Epithelial cell of proximal tubule (primary cell): ENCODE measurements at places on chromosomes 3 and 15. TPM values are rescaled to one million over a fixed set of nuclear protein-coding genes. Genes with fewer than 3 reads are reported as not detected.
A peak's percentile ranks its signal among the peaks of the same experiment; 100 is the strongest.

DNA sequence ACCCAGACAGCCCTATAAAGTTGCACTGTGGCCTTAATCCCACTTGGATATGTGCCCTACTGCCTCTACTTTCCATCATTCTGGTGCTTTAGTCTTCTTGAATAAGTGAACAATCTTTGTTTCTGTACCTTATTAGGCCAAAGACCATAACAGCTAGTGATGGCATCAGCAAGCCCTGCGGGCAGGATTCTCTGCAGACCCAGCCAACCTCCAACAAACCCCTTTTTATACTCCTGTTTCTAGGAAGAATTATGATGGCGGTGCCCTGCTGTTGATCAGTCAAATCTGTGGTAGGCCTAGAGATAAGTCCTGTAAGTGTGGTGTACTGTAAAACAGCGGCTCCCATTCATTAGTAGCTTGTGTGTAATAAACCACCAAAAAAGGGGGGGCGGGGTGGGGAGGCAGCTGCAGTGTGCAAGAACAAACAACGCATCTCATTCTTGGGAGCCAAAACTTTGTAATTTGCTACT lies 40.5 kb downstream of the SOX2 start:
- no peak for DNase-seq

GRCh38 chr3:72803573-72803972 lies 44.7 kb downstream of the SHQ1 start:
- no peak for DNase-seq

GRCh38 chr3:88112289-88112688 lies 37.5 kb upstream of the C3orf38 start:
- DNase-seq, result no peak

DNA sequence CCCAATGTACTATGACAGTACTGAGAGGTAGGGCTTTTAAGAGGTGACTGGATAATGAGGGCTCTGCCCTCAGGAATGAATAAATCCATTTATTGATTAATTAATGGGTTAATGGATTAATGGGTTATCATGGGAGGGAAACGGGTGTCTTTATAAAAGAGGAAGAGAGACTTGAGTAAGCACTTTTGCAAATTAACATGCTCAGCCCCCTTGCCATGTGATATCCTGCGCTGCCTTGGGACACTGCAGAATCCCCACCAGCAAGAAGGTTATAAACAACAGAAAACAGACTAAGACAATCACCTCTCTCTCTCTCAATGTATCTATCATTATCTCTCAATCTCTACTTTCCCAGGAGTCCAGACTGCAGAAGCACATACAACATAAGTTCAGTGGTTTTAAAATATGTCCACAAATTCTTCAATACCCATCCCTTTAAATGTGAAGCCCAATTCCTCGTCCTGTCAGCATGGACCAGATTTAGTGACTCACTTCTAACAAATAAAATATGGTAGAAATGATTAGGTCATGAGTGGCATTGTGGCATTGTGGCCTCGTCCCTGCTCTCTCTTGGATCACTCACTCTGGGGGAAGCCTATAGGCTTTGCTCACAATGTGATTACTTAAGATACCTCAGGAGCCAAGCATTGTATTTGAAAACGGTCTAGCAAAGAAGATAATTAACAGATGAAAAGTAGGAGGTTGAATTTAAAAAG lies 40.0 kb upstream of the IL12A start:
- no peak for DNase-seq

GRCh38 chr3:46612324-46612723 lies at the start of gene FAM240A:
Gene FAM240A, plus strand, starts transcription at chr3:46612525. Its CDS starts 159 bp downstream, at chr3:46612684.
- peak; percentile 66 for DNase-seq

DNA sequence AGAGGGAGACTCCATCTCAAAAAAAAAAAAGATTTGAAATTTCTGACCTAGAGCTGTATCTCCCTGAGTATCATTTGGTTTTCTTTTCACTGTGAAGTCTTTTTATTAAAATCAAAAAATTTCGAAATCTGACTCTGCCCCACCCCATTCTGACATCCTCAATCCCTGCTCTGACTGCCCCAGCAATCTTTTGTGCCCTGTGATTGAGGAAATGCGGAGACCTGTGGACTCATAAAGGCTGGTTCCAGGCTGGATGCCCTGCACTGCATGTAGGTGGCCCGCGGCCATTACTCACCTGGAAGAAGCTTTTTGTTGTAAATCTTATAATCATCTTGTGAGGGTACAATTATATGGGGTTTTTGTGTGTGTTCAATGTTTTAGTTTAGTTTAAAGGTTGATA lies 147.3 kb upstream of the SEMA6D start:
- DNase-seq, result no peak

GRCh38 chr15:90558171-90558573 lies 28.4 kb downstream of the CRTC3 start:
- no peak for DNase-seq

DNA sequence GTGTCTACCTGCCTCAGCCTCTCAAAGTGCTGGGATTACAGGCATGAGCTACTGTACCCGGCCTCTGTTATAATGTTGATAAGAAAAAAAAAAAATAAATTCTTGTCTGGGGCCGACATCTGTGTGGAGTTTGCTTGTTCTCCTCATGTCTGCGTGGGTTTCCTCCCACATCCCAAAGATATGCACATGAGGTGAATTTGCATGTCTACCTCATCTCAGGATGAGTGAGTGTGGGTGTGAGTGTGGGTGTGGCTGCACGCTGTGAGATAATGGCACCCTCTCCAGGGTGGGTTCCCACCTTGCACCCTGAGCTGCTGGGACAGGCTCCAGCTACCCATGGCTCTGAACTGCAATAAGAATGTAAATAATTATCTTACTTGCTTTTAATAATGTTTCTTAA lies 25.9 kb upstream of the UACA start:
- no peak for DNase-seq

DNA sequence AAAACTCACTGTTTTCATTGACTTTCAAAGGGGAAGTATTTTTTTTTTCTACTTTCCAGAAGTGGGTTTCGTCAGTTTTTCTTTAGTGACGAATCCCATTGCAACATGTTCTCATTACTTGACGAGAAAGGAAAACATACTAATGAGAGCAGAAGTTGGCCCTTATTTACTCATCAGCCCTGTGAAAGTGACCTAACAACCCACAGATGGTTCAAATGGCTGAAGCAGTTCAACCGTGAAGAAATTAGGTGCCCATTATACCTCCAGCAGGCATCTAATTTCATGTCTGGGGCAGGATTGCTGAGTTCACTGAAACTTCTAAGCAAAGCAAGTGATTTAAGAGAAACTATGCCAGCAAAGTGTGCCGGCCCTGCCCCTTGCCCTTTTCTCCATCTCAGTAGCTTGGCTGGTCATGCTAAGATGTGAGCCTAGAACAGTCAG lies 9.0 kb downstream of the AQP9 start:
- peak; percentile 99 for DNase-seq

DNA sequence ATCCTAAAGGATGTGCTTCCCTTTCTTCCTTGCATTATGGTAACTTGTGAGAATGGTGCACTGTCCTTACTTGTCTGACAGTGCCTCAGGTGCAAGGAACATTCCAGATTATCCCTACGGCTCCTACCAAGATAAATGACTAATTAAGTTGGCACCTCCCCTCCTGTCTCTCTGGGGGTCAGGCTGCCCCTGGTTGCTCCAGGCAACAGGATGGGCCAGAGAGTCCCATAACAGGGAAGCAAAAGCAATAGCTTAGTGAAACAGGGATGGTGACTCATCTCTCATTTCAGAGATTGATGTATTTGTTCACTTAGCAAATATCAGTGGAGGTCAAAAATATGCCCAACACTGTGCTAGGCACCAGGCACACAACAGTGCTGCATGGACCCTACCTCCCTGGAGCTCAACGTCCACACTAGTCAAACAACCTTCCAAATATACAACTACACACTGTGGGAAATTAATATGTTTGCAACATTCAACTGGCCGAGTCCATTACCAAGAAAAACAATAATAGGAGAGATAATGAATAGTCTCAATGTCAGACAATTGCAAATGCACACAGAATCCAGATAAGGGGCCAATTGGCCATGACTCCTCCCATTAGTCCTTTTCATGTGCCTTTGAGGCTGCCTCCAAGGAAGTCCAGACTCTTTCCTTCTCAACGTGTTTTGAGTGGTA lies 249.0 kb downstream of the TLE3 start:
- DNase-seq, result no peak

DNA sequence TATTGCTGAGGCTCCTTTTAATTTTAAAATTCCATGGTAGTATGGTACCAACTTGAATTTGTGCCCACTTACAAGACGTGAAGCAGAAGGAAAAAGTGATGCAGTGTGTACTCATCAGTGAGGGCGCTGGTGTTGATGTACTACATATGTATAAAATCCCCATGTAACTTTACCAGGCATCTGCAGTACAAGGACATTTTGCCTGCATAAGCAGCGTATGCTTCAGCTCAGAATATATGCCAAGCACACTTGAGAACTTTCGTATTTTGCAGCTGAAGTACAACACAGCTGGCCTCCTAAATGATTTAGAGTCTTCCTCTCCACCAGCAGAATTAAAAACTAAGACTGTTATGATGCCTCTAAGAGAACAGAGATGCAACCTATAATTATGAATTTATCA lies 108.9 kb downstream of the RYR3 start:
- no peak for DNase-seq

GRCh38 chr3:150703299-150703755 lies 393 bp downstream of the ERICH6 start:
- no peak for DNase-seq

Gene SEC22A
- 29.7 and 35.1 TPM in 2 replicates for total RNA-seq

- DNase-seq, result no peak
Observed at GRCh38 chr15:89391685-89392257, 57.1 kb upstream of the POLG start.

Gene SLC33A1
- 22.3 and 24.0 TPM in 2 replicates for total RNA-seq

DNA sequence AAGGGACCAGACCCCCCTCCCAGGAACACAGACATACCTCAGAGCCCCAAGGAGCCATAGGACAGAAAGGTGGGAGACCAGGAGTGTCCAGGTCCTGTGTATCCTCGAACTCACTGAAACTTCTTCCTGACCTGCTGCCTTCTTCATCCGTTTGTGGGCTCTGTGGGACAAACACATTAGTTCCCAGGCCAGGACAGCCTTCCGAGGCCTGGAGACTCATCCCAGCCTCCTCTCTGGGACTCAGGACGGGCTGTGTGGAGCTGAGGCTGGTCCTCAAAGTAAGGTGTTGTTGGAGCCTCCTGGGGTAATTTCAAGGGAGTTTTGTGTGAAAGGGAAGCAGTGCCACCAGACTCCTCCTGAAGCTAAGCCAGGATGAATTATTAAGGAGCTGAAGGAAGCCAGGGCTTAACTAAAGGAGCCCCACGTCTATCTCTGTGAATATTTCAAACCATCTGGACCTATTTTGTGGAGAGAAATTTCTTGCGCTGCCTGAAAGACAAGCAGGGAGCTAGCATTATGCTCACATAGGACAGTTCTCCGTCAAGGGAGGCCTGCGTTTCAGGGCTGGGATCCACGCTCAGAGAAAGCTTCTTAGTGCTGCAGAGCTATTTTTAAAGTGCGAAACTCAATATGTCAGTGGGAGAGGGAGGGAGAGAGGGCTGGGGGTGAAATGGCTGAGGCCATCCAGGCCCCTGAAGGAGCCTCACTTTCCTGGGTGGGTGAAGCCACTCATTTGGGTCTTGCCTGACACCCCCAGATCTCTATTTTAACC lies 29.8 kb upstream of the PLA2G4E start:
- no peak for DNase-seq

GRCh38 chr15:70294731-70295305 lies 197.1 kb upstream of the TLE3 start:
- DNase-seq, result no peak

- no peak for DNase-seq
Observed at GRCh38 chr15:98904544-98904943, 103.0 kb downstream of the PGPEP1L start.

DNA sequence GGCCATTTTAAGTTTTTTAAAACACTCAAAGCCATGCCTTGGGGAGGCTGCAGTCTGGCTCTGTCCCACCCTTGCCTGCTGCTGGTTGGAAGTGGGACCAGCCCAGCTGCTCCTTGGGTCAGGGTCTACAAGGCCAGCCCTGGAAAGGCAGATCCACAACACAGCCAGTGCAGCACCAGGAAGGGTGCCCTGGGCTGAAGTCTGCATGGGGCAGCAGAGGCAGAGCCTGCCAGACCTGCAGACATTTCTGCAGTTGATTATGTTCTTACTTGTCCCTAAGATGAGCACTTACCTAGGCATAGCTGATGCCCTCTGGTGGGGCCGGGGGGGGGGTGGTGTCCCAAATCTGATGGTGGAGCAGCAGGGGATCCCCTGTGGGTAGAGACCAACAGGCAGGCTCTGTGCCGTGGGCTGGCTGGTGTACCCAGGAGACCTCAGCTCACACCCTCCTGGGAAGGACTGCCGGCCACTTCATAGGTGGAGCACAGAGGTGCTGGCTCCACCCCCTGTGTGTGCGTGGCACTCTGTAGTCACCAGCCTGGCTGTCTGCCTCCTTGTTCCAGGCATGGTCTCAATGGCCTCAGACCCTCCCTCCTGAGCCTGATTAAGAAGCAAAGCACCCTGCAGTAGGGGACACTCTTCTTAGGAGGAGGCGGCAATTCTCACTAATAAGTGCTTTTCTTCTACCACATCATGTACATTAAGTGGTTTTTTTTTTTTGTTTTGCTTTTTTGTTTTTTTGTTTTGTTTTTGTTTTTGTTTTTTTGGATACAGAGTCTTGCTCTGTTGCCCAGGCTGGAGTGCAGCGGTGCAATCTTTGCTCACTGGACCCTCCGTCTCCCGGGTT lies 97.4 kb upstream of the KLF13 start:
- DNase-seq, result no peak

Gene GPR149
- not detected in 2 replicates for total RNA-seq

DNA sequence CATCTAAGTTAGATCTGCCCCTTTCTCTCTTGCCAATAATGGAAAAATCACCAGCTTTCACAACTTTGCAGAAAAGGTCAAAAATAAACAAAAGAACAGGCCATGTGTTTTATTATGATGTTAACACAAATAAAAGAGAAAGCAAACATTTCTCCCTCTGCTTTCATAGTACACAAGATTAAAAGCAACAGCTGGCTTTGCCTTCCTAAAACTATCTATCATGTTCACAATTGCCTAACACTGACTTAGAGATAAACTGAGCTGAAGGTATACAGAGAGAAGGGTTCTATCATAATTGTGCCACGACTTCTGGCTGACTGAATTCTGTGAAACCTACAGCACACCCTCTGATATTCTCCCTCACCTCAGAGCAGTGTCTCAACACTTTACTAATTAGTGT lies 29.4 kb downstream of the AADAC start:
- no peak for DNase-seq

- no peak for DNase-seq
Observed at GRCh38 chr3:46093966-46094365, 66.7 kb upstream of the XCR1 start.

DNA sequence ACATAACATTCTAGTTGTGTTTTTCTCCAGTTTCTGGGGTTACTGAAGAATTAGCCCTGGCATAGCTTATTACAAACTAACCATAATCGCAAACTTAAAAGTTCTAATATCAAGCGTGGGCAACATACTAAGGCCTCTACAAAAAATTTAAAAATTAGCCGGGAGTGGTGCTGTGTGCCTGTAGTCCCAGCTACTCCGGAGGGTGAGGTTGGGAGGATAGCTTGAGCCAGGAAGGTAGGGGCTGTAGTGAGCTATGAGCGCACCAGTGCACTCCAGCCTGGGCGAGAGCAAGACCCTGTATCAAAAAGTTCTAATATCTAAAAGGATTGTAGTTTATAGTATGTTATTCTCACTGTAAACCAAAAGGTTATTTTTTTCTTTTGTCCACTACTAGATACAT lies 1.1 kb downstream of the OIP5 start:
- no peak for DNase-seq
